ENCODE measurements at places on chromosomes 2 and 18.

GRCh38 chr2:195562570-195563566 is 94.2 kb upstream of the SLC39A10 start:
- peak; percentile 22 for DNase-seq

GRCh38 chr18:24928301-24928878 is 423.6 kb downstream of the ZNF521 start:
- no peak for DNase-seq

DNA sequence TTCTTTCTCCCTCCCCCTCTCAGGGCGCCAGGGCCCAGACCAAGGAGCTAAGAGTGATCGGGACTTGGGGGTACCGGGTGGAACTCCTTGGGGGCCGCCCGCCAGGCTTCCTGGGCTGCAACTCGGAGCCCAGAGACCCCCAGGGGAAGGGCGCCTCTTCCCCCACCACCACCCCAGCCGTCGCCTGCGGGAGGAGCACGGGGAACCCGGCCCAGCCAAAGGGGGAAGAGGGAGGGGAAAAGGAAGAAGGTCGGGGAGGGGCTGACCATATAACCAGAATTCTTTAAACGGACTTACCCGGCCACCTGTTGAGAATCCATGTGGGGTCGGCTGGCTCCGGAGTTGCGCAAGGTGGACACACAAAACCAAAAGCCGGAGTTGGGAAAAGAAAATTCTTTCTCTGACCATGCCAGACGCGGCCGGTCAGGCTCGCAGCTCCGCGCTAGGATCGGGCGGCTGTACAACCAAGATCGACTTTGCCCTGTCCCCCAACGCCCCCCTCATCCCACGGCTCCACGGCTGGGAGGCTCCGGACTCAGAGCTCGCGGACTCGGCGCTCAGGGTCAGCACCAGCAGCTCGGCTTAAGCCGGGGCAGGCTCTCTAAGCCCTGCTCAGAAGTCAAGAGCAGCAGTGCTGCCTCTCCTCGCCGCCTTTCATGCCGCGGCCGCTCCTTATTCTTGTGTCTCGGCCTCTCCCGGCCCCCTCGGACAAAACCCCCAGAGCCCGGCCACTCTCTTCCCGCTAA is 6.3 kb upstream of the SIX3 start:
- DNase-seq = peak; percentile 54

- no peak for DNase-seq
Measured at GRCh38 chr2:167721593-167721992, 525.8 kb downstream of the STK39 start.

- DNase-seq = no peak
Measured at GRCh38 chr2:104846786-104847585, 6.9 kb upstream of the POU3F3 start.

DNA sequence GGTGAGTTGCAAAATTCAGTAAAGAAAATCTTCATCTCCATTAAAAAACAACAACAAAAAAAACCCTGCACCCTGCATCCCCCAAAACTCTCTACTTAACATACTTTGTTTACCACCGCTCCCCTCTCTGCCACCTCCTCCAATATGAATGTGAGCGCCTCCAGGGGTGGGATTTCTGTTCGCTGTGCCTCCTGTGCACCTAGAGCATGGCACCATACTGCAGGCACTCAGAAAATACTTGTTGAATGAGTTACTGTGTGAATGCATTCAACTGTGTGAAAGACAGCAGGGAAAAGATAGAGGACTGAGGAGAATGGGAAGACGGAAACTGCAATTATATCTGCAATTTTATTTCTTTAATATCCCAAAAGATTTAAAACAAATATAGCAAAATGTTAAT is 4.5 kb downstream of the CEBPZ start:
- DNase-seq = no peak

DNA sequence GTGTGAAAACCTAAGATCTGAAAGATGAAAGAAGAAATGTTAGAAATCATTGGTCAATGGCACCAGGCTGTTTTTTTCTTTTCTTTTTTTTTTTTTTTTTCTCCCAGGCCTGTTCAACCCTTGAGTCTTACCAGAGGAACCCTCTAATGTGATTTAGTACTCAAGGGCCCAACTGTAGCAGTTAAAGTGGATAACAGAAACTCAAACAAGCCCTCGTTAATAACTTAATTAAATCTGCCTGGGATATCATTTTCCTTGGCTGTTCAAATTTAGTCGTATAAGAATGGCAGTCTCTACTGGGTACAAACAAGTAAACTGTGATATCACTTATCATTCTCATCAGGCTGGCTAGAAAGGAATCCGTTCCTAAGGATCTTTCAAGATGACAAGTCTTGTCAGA is 16.5 kb downstream of the ARL4C start:
- no peak for DNase-seq

DNA sequence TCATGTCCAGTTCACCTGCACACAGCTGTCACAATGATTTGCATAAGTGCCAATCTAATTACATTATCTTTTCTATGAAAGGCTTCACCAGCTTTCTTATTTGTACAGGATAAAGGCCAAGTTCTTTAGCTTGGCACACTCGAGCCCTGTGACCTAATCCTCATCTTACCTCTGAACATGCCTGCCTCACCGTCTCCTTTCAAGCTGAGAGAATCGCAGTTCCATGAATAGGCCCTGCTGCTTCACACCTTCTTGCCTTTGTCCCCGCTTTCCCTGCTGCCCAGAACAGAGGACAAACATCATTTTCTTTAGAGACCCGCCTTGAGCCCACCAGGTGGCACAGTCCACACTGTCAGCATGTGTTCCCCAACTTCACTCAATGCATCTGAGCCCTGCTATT is 1094.7 kb downstream of the BCL11A start:
- DNase-seq = no peak

- DNase-seq = no peak
Measured at GRCh38 chr2:5093056-5093455, 599.1 kb upstream of the SOX11 start.

GRCh38 chr2:120455390-120455789 is 109.5 kb downstream of the INHBB start:
- no peak for DNase-seq

DNA sequence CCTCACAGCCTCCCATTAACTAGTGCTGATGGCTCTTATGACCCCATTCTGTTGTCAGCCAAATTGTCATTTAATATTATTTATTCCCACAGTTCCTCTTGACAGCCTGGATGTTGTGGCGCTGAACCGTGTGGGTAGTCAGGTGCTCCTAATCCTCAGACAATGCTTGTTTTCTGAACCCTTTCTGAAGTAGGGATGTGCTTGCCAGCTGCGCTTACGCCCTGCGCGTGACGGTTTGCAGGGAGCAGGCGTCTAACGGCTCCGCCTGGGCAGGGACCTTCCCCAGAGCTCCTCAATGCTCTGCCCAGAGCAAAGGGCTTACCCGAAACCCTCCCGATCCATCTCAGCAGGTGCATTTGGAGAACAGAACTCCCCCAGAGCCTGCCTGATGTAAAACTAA is 358.2 kb upstream of the MYT1L start:
- no peak for DNase-seq

- no peak for DNase-seq
Measured at GRCh38 chr18:45202061-45202460, 413.2 kb upstream of the SLC14A2 start.

DNA sequence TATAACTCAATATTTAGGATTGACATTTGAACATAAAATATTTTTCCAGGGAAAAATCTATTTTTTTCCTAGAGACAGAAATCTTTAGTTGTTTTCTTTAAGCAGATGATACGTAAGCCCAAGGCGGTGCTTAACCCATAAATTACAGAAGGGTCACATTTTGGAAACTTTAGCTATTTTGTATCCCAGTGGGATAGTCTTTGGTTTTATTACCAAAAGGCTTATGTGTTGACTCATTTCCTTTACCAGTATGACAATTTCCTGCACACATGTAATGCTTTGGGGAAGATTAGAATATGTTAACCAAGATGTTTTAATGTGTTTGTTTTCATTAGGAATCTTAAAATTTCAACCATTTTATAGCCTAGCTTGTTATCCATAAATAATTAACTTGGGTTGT is 24.8 kb downstream of the DYNC1I2 start:
- DNase-seq = peak; percentile 78

GRCh38 chr18:58195278-58195765 is 151.3 kb downstream of the NEDD4L start:
- no peak for DNase-seq
